Stimulated activated CD8-positive, alpha-beta memory T cell treated with anti-CD3 and anti-CD28 coated beads, Interleukin-7, amount 100 ng/mL, for 24 hours (primary cell): ENCODE measurements at places on chromosomes 7 and 10.

GRCh38 chr10:23201837-23202236, 9.7 kb downstream of the PTF1A start:
- DNase-seq = no peak

DNA sequence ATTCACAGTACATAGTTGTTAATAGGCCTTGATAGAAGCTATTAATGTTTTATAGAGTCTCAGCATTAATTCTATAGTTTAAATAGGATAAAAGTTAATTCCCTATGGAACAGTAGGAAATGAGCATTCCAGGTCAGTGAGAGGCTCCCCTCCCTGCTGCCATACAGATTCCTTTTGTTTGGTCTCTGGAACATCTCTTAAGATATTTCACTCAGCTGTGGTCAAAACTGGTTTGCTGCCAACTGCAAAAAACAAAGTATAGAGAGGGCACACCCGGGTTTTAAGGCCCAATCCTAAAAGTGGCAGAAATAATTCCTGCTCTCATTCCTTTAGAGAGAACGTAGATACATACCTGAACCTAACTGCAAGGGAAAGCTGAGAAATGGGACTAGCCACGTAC, 51.3 kb downstream of the MDFIC start:
- no peak for DNase-seq

DNA sequence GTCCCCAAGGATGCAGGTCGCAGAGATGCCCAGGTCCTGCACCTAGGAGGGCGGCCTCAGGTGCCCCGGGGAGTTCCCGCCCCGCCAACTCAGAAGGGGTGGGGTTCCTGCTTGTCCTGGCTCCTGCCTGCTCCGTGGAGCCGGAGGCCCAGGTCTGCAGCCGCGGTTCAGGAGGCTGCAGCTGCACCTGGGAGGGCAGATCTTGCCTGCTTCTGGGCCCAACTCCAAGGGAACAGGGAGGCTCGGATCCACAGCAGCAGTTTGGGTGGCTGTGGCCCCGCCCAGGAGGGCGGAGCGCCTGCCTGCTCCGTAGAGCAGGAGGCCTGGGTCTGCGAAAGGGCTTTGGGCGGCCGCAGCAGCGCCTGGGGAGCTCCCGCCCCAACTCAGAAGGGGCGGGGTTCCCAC, 108.2 kb upstream of the EGR2 start:
- no peak for DNase-seq

DNA sequence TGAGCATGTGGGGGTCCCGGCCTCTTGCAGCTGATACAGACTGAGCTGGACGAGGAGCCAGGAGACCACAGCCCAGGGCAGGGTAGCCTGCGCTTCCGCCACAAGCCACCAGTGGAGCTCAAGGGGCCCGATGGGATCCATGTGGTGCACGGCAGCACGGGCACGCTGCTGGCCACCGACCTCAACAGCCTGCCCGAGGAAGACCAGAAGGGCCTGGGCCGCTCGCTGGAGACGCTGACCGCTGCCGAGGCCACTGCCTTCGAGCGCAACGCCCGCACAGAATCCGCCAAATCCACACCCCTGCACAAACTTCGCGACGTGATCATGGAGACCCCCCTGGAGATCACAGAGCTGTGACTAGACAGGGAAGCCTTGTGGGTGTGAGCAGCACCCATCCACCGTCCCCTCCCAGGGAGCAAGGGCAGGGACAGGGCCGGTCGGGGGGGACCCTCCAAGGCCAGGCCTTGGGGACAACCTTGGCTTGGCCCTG, 36.1 kb downstream of the PSAP start:
- DNase-seq = no peak

- DNase-seq = no peak
Observed at GRCh38 chr7:112556633-112557032, 75.8 kb downstream of the LSMEM1 start.

- no peak for DNase-seq
Observed at GRCh38 chr10:122850705-122851640, 5.3 kb upstream of the CUZD1 start.

GRCh38 chr7:129222064-129222463, 2.8 kb upstream of the AHCYL2 start:
- no peak for DNase-seq

DNA sequence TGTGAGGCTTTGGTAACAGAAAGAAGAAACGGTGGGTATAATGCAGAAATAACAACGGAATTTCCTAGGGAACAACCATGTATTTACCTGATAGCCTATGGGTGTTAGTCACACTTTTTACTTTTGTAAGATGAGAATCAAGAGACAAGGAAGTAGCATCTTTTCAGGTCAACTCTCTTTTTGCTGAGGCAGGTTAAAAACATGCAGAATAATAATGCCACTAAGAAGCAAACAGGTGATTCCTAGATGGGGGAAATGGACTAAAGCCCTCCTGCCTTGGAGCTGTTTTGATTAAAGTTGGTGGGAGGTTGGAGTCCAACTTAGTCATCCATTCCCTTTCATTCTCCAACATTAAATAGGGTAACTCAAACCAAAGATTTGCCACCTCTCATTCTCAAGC, 2.0 kb upstream of the COL28A1 start:
- DNase-seq = no peak

GRCh38 chr7:13109201-13109600, 421.8 kb downstream of the ARL4A start:
- no peak for DNase-seq

DNA sequence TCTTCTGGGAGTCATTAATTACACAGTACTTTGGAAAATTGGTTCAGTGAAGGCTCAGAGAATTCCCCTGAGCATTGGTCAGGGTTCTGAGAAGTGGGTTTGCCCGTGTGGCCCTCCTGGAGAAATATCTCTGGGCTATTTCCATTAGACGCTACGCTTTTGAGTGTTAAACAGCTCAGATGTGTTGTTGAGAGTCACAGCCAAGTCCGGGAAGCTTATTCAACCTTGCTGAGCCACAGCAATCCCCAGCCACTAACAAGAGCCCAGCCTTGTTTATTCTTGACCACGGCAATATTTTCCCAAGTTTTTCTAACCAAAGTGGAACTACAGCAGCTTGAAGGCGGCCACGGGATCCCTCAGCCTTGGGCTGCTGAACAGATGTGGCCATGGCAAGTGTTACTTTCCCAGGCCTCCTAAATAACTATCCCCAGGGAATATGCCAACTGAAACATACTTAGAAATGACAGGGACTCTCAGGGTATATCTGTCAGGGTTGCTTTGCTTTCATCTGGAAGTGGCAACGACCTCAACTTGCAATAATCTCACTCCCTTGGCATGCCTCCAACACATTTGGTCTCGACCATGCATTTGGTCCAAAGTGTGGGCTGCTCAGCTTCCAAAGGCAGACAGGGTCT, 214.7 kb downstream of the EMX2 start:
- DNase-seq = no peak

DNA sequence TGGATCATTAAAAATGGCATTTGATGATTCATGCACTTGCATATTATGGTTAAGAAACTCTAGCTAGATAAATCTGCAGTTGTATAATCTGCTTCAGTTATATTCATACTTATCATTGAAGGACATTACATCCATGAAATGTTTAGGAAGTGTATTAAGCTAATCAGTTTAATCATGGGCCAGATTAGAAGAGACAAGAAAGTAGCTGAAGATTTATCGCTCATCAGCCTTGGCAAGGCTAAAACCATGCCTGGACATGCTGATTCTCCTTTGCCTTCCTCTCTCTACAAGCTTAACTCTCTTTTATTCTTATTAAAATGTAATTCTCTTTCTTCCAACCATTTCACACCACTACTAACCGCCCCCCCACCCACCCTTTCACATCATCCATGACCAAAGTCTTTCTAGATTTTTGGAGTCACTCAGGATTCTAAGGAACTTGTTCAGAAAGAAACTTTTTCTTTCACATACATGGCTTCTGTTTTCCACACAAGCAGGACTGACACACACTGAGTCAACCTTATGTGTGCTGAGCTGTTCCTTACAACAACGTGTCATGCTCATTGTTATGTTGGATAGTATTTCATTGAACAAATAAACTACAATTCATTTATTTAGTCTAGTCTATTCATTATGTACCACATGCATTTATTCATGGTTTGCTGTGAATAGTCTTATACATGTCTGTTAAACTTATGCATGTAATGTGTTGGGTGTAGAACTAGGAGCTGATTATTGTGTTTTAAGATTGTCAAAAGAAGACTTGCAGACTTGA, 227.3 kb upstream of the SP8 start:
- DNase-seq = no peak

GRCh38 chr10:97229322-97230015, 43.7 kb upstream of the SLIT1 start:
- no peak for DNase-seq

- DNase-seq = no peak
Observed at GRCh38 chr7:76427635-76428034, 2.9 kb downstream of the ZP3 start.

- no peak for DNase-seq
Observed at GRCh38 chr7:94425546-94425945, 30.9 kb downstream of the COL1A2 start.

GRCh38 chr10:31095677-31096560, 64.3 kb upstream of the ZNF438 start:
- DNase-seq = no peak

- DNase-seq = no peak
Observed at GRCh38 chr10:69892406-69892805, 90.7 kb downstream of the COL13A1 start.

GRCh38 chr7:83077328-83077727, 85.4 kb downstream of the PCLO start:
- no peak for DNase-seq

GRCh38 chr7:98559219-98559618, 57.9 kb upstream of the NPTX2 start:
- no peak for DNase-seq

GRCh38 chr7:66362136-66362535, 157.0 kb downstream of the TPST1 start:
- no peak for DNase-seq

DNA sequence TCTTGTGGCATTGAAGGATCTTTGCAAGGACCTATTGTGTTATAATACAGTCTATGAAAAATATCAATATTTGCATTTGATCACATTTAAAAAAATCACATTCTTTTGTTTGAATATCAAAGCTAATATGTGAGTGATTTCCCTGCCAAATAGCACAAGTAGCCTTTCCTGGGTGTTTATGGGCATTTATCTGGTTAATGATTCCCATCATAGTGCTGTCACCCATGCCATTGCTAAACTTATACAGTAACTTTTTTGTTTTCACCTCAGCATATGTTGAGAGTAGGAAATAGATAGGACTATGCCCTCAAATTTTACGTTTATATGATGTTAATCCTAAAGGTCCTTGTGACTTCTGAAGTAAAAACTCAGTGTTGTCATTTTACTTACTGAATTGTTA, 136.9 kb downstream of the CFTR start:
- no peak for DNase-seq

DNA sequence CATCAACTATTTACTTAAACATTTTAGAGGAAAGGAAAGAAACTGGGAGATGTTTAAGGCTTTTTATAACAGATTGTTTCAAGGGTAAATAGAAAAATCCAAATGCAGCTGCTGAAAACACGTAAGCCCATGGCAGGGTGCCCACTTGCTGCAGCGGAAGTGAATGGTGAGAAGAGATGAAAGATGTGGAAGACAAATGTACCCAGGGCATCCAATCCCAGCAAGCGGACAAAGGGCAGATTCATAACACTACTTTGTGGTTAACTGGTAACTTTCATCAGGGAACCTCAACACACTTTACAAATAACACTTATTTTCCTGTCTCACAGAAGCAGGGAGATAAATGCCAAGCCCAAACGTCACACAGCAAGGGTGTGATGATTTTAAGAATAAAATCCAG, 358.4 kb downstream of the KCNMA1 start:
- no peak for DNase-seq

DNA sequence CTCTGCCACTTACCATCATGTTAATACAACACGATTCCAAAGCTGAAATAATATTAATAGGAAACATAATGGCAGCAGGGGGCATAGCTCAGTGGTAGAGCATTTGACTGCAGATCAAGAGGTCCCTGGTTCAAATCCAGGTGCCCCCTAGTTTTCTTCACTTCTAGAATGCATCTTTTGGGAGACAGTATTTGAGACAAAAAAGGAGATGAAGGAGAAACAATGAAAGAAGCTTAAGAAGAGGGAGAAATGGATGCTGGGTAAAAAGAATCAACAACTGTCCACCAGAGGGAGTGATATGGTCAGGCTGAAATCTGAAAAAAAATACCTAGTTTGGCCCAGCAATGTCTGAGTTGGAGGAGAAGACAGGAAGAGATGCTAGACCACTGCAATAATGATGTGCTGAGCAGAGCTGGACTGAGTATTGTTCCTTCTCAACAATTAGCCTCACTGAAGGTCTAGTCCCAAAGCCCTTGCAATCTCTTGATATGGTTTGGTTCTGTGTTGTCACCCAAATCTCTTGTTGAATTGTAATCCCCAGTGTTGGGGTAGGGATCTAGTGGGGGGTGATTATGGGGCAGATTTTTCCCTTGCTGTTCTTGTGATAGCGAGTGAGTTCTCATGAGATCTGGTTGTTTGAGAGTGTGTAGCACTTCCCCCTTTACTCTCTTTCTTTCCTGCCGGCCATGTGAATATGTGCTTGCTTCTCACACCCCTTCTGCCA, 48.3 kb downstream of the ZNF783 start:
- no peak for DNase-seq

GRCh38 chr7:80869106-80869784, 49.6 kb downstream of the SEMA3C start:
- DNase-seq = no peak

- no peak for DNase-seq
Observed at GRCh38 chr7:37255327-37255944, 193.2 kb downstream of the ELMO1 start.

- no peak for DNase-seq
Observed at GRCh38 chr7:123749537-123749857, 694 bp upstream of the WASL start.

- no peak for DNase-seq
Observed at GRCh38 chr7:157831143-157831905, 494.5 kb downstream of the DNAJB6 start.

GRCh38 chr10:104563051-104563450, 78.0 kb upstream of the SORCS3 start:
- DNase-seq = no peak

GRCh38 chr7:29463504-29464158, 100.0 kb upstream of the PRR15 start:
- no peak for DNase-seq

DNA sequence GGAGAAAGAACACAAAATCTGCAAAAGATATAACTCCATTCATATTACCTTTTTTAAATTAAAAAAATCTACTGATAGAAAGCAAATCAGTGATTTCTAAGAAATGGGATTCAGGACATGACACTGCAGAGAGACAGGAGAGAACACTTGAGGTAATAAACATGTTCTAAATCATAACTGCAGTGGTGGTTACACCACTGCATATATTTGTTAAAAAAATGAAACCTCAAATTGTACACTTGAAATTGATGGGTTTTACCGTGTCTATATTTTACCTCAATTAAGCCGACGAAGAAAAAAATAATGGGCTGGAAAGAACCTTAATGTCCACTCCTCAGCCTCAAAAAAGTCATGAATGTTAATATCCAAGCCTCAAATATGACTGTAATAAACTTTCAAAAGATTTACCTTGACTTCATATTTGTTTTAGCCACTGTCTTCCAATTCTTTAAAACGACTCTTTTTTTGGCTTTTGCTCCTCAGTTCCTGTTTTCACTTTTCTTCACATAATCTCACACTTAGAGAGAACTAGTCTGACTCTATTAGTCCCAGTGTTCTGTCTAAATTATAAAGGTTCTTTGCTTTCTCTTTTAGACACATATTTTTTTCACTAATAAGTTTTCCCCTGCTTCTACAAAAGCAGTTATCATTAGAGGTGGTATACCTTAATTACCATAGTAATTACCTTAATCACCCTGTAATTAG, 502.4 kb downstream of the GRM8 start:
- no peak for DNase-seq
